ENCODE measurements at places on chromosomes 12 and 14.

GRCh38 chr12:8698132-8698851, 501 bp downstream of the RIMKLB start:
- DNase-seq = peak; percentile 25

DNA sequence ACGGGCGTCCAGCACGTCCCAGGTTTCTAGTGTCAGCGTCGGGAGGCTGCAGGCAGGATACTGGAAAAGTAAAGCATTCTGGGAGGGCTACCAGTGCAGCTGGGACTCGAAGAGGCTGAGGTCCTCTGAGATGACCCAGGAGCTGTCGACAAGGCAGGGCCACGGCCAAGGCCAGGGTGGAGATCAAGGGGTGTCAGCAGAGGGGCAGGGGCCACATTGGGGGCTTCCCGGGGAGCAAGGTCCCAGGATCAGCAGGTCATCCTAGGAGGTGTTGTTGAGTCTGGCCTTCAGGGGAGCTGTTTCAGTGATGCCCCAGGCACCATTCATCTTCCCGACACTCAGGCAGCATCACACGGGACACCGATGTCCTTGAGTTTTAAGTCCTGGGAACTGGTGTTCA, 377.8 kb upstream of the SFSWAP start:
- DNase-seq = no peak

- no peak for DNase-seq
Observed at GRCh38 chr12:130669205-130669557, 46.9 kb downstream of the RIMBP2 start.

- DNase-seq = no peak
Observed at GRCh38 chr12:11652351-11653040, 3.0 kb downstream of the ETV6 start.

DNA sequence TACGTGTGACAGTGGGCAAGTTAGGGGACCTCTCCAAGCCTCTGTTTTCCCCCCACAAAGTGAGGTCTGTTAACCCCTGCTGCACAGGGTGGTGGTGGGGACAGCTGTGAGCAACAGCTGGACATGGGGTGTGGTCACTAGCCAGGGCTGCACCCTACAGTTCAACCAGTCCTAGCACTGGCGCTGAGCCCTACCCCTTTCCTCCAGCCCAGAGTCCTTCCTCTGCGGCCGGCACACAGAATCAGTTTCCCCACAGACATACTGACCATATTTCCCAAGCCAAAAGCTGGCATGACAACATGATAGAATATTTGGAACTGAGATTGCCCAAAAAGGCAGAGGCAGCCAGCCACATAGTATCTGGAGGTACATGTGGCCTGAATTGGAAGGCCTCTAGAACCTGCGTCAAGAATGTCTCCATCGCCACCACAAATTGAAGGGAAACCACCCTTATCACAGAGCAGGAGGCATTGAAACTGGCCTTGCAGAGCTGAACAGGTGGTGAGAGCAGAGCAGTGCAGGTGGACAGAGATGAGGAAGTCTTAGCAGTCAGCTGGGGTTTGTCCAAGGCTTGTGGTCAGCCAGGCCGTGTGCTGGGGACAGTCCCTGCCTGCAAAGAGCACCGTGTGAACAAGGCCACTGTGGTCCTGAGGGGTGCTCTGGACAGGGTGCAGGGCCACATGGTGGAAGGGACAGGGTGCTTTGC, 21.2 kb downstream of the DEGS2 start:
- DNase-seq = no peak

GRCh38 chr12:122986258-122986871, 5.9 kb downstream of the ARL6IP4 start:
- no peak for DNase-seq

DNA sequence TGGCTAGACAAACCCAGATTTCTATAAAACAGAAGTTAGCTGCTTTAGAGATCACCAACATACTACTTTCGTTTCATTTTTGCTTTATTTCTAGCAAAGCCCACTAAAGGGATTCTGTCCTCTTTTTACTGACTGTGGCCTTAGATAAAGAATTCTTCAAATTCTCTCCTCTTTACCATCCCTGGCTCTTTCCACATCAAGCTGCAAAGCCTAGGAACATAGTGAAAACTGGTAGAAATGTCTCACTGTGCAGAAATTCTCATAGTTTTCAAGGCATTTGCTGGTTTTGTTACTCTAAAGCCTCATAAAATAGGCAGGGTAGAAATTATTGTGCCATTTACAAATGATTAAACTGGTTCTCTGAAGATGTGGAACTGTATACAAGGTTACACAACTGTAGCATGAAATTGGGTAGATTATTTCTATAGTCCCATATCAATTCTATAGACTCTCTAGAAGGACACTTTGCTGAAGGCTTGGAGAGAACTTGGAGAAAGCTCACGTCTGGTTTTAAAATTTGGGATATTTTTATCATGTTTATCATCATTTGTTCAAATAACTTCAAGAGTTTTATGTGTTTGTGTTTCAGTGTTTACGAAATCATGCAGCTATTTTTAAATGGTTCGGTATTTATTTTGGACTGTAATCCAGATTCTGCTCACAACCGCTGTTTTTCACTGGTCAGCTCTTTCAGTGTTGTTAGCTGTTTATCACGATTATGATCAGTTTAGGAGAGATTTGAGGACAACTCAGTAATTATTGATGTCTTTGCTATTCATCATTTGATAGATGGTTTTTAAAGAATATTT, 36.7 kb upstream of the CSRP2 start:
- DNase-seq = no peak

- no peak for DNase-seq
Observed at GRCh38 chr14:56224691-56225681, 106.8 kb downstream of the PELI2 start.

DNA sequence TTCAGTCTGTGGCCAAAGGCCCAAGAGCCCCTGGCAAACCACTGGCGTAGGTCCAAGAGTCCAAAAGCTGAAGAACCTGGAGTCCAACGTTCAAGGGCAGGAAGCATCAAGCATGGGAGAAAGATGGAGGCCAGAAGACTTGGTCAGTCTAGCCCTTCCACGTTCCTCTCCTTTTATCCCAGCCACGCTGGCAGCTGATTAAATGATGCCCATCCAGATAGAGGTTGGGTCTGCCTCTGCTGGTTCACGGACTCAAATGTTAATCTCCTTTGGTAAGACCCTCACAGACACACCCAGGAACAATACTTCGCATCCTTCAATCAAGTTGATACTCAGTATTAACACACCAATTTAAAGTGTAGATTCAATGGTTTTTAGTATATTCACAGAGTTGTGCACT, 21.1 kb upstream of the OS9 start:
- DNase-seq = no peak

DNA sequence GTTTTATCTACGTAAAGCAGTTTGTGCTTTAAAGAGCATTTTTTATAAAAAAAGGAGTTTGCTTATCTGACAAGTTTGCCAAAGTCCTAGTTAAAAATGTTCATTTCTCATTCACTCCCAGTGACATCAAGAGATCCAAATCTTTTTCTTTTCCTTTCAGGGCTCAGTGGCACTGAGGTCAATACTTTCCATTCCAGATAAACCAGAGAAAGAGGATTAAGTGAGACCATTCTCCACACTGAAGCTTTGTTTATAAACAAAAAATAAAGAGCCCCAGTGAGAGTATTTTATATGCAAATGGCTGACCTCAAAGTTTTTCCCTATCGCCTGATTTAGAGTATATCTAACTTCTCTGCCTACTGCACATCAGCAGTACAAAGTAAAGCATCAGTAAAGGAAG, 199.8 kb downstream of the ALG10B start:
- no peak for DNase-seq

GRCh38 chr12:123075646-123076171, 75.2 kb downstream of the PITPNM2 start:
- DNase-seq = peak; percentile 58

DNA sequence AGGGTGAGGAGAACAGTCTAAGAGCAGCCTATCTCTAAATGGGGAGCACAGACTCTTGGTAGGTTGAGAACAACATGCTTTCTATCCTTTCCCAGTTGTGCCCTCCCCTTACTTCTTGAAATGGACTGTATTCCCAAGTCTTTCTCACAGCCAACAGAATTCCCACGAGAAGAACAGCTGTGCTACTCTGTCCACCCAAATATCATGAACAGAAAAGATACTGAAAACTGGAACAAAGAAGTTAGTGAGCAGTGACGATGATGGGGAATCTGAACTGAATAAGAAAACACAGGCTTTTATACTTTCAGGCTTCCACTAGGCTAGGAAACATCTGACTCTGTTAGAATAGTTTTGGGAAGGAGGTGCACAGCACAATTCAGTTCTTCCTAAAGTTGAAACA, 3.4 kb downstream of the NACA start:
- no peak for DNase-seq

- no peak for DNase-seq
Observed at GRCh38 chr12:65818454-65819382, 5.6 kb upstream of the HMGA2 start.

DNA sequence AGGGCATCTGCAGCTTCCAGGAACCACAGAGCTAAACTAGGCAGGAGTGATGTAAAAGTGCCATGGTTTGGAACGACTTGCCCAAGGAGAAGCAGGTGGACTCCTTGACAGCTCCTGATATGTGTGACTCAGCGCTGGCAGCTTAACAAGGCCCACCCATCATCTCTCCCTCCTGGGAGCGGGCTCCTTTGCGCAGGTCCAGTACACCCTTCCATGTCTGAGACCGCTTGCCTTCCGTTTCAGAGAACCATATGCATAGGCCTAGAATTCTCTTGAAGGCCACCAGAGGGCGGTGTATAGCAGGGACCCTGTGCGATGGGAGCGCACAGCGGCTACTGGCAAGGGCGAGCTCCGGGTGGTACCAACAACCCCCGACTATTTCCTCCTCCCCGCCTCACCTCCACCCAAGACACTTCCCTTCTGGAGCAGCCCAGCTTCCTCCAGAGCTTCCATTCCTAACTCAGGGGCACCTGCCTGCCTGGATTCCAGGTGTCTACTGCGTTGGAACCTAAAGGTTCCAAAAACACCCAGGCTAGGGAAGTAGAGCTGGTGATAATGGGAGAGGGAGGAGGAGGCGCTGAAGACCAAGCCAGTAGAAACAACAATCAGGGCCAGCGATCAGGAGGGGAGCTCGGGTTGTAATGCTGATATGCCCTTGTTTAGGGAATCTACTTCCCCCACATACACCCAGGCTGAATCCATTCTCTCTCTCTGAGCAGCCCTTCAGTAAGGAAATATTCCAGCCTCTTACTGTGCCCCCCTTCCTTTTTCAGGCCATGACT, 6.3 kb downstream of the DHH start:
- peak; percentile 61 for DNase-seq

- no peak for DNase-seq
Observed at GRCh38 chr14:101600336-101600890, 39.1 kb downstream of the DIO3 start.

DNA sequence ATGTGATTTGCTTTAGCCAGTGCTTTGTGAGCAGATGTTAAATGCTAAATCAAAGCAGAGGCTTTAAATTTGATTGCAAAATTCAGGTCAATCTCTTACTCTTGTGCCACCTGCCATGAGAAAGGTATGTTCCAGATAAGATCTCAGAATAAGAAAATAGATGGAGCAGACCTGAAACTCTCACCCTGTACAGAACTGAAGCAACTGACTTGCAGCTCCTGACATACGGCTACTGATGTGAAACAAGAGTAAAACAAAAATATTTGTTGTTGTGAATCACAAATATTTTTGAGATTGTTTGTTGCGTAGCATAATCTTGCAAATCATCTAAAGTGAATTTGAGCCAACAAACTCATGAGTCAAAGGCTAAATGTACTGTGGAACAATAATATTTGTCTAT, 3.5 kb upstream of the OSBPL8 start:
- no peak for DNase-seq

DNA sequence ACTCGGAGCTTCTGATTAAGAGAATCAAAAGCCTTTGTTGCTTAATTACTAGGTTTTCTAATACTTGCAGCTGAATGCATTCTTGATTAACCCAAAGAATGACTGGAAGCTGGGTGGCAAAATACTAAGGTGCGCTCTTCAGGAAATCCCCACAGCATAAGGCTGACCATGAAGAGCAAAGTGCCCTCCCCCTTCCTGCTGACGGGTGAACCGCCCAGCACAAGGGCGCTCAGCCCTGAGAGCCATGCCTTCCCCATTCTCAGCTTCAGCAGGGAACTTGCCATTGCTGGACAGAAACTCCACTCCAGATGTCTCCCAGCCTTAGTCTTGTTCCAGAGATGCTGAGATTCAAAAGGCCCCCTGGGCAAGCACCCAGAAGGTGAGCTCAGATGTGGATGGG, 27.2 kb upstream of the FBRSL1 start:
- DNase-seq = no peak

- no peak for DNase-seq
Observed at GRCh38 chr14:24297190-24297964, 2.2 kb downstream of the DHRS1 start.

DNA sequence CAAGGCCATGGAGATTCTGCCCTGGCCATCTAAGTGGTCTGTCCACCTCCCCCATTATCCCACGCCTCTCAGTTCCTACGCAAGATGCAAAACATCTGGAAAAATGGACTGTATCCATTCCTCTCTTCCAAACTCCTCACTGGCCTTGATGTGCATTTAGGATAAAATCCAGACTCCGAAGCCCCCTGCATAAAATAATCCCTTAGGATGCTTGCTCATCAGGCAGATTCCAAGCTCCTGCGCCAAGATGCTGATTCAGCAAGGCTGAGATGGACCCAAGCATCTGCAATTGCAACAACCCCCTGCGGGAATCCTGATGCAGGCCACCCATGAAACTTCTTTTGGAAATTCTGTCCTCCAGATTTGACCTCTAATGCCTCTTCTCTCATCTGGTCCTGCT, 81.6 kb downstream of the SPRING1 start:
- no peak for DNase-seq

- no peak for DNase-seq
Observed at GRCh38 chr12:108340037-108340436, 926 bp upstream of the CMKLR1 start.

DNA sequence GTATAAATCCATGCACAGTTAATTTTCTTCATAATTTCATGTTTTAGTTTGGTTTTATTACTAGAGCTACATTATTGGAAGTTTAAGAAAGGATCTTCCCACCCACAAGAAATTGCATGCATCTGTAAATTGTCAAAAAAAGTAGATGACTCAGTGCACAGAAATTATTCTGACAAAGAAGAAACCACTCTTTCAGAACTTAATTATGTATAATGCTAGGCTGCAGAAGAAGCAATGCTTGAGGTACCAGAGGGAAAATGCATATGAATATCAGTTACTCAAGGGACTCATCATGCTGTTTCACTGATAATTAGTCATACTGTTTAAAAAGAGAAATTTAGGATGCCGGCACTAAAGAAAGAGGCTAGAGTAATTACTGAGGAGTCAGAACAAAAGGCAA, 147.0 kb downstream of the SLC16A7 start:
- no peak for DNase-seq

GRCh38 chr12:64219145-64219544, 3.0 kb downstream of the KICS2 start:
- no peak for DNase-seq
